PC-9 (cell line): ENCODE measurements at places on chromosomes 1 and 21.

DNA sequence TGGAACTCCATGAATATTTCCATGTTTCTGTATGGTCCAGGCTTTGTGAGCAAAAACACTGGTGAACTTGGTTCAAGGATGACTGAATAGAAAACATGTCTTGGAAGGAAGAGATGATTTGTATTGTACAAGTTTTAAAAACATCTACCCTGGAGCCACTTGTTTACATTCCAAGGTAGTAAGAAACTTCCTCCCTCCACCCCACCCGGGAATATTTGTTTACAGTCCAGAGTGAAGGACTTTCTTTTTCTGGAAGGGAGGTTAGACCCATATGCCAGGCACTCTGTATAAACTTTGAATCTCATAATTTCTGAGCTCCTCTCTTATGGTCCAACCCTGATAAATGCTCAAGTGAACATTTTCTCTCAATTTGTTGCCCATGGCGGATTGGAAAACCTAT is 323.3 kb upstream of the LYPLAL1 start:
- DNase-seq: no peak

GRCh38 chr1:17251246-17251645 is 2.3 kb downstream of the PADI3 start:
- DNase-seq: peak; percentile 77

DNA sequence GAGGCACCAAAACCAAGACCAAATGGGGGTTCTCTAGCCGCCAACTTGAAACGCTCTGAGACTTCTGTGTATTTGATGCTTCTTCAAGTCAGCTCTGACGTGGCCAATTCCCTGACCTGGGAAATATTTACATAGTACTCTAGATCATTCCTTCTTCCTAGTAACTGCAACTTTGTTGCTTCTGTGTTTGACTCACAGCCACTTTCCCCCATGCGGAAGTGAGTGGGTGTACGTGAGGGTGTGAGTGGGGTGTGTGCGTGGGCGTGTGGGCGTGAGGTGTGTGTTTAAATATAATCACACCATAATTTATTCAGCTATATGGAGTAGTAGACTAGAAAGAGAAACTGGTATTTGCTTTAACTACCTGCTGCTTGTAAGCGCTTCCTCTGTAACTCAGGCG is 111.0 kb downstream of the TAS1R2 start:
- no peak for DNase-seq

DNA sequence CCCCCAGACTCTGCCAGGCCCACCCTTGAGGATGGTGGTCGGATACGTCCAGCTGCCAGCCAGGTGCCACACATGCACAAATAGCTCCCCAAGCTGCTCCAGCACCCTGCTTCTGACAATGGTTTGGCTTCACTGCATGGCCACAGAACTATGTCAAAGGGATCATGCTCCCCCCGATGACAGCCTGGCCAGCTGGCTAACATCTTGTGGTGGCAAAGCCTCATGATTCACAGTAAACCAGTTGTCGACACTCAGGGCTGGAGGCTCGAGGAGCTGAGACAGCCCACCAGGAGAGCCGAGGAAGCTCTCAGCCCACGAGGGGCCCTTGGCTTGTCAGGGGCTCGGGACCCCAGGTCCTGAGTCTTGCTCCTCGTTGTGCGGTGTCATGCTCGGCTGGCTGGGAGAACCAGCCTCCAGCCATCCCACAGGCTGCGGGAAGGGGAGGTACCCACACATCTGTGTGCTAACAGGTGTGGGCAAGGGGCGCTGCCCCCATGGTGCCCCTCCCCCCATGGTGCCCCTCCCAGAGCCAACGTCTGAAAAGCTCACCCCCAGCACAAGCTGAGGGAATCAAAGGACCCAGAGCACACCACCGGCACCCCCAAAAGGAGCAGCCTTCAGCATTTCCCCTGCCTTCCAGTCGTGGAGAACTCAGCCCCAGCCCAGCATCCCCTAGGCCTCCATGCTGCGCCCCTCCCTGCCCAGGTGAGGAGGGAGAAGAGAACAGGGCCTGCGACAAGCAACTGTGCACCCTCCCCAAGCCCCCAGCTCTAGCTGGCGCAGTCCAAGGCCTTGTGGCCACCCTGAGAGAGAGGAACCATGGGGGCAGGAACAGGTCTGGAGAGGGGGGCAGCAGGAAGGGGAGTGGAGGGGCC is 41.2 kb downstream of the KIF21B start:
- no peak for DNase-seq

DNA sequence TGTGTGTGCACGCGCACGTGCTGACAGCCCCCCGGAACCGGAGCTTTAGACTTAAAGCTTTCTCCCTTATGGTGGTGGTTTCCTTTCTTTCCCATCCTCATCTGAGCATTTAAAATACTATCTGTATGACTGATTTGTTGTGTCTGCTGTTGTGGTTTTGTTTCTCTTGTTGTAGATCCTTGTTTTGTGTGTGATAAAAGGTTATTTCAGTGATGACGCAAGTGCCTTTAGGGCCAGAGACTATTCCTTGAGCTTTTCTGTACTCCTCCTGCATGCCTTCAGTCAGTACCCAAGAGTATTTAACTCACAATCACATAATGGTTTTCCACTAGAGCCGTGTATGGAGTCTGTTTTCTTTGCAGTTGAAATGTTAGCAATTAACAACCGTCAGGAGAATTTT is 45.4 kb downstream of the LCA5L start:
- no peak for DNase-seq

GRCh38 chr1:67570486-67571143 is 114.4 kb upstream of the GADD45A start:
- DNase-seq: peak; percentile 77

- no peak for DNase-seq
Measured at GRCh38 chr1:98402860-98403259, 258.7 kb upstream of the SNX7 start.

- DNase-seq: no peak
Measured at GRCh38 chr1:238753252-238753651, 633.1 kb upstream of the CHRM3 start.

- DNase-seq: no peak
Measured at GRCh38 chr1:156749419-156750118, 1.9 kb downstream of the HDGF start.

DNA sequence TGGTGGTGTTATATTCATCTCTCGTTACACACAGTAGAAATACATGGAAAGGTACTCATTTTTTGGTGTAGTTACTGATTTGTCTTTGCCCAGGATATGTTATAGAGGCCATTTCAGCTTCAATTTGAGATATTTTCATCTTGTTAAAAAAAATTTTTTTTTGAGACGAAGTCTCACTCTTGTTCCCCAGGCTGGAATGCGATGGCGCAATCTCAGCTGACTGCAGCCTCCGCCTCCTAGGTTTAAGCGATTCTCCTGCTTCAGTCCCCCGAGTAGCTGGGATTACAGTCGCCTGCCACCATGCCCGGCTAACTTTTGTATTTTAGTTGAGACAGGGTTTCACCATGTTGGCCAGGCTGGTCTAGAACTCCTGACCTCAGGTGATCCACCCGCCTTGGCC is 19.0 kb downstream of the MORC3 start:
- no peak for DNase-seq

- DNase-seq: no peak
Measured at GRCh38 chr21:43613755-43614638, 45.3 kb downstream of the HSF2BP start.

DNA sequence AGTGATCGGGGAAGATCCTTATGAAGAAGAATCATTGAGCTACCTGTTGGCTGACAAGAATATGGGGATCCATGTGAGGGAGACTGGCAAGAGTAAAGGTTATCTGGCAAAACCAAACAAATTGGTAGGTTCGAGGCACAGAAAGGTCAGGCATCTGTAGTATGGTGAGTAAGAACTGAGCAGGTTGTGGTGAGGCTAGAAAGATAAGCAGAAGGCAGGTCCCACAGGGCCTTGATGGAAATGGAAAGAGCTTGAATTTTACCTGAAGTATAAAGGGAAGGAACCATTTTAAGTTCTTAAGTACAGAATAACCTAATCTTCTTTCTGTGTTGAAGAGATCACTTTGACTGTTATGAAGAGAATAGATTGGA is 11.1 kb downstream of the PTPRC start:
- DNase-seq: no peak

GRCh38 chr1:230012741-230013140 is 54.3 kb upstream of the GALNT2 start:
- DNase-seq: no peak

DNA sequence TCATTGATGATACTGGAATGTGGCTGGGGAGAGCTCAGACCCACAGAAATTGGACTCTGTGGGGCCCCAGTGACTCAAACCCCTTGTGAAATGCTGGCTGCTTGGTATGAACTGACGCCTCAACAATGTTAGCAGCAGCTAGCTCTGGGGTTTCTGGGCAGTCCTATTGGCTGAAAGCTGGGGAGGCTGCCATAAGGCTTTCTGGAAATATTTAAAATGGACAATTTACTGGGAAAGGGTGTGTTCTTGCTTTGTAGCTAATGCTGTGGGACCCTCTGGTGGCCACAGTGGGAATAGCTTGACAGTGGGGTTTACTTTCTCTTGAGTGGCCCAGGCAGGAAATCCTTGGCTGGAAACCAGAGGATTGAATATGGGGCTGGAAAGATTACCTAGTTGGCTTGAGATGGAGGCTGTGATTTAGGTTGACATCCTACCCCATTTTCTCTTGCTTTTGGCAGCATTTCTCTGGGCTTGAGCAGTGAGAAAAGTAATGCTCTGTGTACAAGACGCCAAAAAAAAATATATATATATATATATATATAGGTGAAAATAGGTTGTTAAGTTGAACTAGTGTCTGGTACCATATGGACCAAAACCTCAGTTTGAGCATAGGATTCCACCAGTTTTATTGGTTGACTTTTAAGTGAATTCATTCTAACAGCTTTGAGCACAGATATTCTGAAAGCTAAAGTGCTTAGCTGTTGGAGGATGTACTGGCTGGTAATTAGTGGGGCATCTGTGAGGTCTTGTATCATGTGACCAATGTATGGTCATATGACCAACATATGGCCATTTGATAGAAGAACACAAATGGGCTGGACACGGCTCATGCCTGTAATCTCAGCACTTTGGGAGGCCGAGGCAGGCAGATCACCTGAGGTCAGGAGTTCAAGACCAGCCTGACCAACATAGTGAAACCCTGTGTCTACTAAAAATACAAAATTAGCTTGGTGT is 8.2 kb upstream of the S100A10 start:
- DNase-seq: peak; percentile 87

DNA sequence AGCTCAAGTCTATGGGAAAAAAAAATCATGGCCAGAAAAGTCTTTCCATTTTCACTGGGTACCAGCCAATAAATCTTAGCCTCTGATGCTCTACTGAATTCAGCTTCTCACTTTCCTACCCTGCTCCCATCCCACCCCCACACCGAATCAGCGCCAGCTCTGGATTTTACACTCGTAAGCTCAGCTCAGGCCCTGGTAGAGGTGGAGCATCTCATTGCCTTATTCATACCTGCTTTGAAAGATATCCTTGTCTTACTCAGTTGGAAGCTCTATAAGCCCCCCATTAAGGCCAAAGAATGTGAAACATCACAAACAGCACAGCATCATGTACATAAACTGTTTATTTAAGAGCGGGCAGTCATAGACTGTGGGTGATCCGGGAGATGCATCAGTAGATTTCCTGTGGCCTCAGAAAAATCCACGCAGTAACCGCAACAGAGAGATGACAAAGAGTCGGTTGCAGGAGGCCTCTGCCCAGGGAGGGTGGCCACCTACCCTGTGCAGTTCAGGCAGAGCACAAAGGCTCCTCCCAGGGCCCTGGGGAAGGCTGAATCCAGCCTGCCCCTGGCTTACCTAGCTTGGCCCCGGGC is 36.4 kb upstream of the ETS2 start:
- no peak for DNase-seq

DNA sequence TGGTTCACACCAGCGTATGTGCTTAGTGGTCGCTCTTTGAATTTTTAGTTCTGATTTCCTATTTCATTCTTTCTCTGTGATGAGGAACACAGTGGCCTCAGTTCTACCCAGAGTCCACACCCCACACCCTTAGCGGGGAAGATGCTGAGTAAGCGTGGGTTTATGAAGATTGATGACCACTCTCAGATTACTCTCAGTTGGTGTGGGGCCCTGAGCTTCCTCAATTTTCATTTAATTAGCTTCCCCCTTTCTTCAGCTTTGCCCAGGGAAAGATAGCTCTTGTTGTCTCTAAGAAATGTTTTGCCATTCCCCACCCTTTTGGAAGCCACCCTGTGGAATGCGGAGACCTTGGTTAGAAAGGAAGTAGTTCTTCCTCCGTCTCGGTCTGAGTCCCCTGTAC is 299.9 kb upstream of the PROX1 start:
- DNase-seq: no peak

DNA sequence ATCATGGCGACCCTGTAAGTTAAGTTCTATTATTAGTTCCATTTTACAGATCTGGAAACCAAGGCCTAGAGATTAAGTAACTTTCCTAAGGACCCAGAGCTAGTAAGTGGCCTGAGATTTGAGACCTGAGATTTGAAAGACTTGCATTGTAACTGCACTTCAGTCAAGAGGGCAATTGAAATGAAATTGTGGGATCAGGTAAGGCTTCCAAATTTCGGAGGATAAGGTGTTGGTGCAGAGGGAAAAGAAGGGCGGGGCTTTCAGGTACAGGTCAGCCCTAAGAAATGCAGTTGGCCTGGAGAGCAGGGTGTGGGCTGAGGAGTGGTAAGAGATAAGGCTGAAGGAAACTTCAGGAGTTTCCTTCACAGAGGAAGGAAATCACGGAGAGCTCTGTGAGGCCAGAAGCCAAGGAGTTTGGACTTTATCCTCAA is 51.1 kb downstream of the SLC16A1 start:
- peak; percentile 88 for DNase-seq

DNA sequence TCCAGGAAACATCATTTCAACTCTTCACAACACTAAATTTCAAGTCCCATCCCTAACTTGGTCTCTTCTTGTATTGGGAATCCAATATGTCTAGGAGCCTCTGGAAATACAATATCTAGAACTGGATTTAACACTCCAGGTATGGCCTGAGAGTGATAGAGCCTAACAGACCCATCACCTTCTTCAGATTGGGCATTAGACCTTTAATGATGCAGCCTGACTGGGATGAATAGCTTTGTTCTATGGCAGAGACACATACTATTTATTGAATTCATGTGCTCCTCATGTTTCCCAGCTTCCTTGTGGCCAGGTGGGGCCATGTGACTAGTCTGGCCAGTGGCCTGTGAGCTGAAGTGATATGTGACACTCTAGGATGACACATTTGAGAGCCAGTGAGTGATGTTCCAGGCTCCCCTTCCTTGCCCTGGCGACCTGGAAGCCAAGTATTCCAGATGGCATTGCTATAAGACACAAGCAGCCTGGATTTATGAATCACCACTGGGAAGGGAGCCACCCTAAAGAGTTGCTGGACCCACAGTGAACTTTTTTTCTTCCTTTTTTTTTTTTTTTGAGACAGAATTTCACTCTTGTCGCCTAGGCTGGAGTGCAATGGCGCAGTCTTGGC is 31.0 kb upstream of the POU3F1 start:
- DNase-seq: no peak

GRCh38 chr1:77036560-77036959 is 169.3 kb downstream of the ST6GALNAC5 start:
- no peak for DNase-seq

DNA sequence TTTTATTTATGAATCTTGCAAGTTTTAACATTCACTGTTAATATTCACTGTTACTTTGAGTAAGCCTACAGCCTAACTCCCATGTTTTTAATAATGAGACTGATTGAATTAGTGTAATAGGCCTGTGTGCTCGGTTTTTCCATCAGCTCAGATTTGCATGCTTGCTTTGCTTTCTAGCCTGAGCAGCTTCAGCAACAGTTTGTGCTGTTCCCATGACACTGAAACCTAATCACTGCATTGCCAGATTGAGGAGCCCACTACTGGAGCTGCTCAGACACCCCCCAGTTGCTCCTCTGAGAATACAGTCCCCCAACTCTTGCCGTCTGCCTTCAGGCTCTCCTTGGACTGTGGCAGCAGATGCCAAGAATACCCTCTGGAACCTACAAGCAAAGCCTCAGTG is 695.4 kb downstream of the BRINP3 start:
- DNase-seq: no peak

GRCh38 chr1:214466403-214467077 is 84.9 kb downstream of the PTPN14 start:
- DNase-seq: peak; percentile 26
